Brain pericyte (primary cell): ENCODE measurements at places on chromosomes 11 and 22.

- no peak for DNase-seq
Measured at GRCh38 chr11:26761361-26761809, 39.5 kb upstream of the SLC5A12 start.

DNA sequence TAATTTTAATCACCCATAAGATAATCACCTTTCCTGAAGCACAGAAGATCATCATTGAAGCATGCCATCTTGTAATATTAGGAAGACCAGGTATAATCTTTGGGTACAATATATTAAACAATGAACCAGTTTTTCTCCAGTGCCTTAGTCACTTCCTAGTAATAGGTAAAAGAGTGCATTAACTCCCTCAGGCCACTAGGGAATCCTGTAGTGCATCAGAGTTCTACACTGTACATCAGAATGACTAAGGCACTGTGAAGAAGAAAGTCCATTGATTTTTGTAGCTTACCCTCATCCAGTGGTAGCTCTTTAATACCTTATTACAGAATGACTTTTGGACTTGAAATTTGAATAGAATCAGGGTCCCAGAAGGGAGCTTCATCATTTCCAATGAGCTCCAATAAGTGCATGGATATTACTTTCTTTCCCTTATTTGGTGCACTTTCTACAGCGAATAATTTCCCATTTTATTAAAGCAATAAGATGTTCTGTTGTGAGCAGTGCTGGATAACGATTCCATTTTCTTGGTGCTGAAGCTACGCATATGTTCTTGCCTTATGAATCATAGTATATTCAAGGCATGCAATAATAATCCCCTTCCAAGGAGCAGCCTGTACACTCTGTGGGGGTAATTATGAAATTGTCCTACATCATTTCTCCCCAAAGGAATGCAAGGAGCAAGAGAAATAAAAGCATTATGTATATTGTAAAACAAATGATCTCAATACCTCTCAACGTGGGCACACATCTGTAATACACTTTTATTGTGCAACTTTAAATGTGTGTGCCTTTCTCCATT, 4.7 kb downstream of the C11orf87 start:
- DNase-seq = no peak

GRCh38 chr11:22828373-22828772, 1.2 kb downstream of the SVIP start:
- no peak for DNase-seq

- peak; percentile 20 for DNase-seq
Measured at GRCh38 chr11:23112987-23113886, 253.0 kb upstream of the CCDC179 start.

- no peak for DNase-seq
Measured at GRCh38 chr11:35711173-35711910, 48.8 kb downstream of the TRIM44 start.

DNA sequence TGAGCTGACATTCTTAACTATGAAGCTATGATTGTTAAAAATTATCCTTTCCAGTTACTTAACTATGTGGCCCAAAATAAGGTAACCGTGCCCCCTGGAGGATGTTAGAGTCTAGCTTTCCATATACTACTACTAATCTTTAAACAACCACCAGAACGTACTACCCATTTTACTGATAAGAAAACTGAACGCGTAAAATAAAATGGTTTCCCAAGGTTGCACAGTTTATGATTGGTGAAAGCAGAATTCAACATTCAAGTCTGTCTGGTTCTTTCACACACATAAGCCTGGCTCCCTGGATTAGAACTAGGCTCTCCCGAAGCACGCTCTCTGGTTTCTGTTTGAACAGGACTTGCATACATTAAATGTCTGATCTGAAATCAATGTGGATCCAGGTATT, 437.8 kb upstream of the CCDC90B start:
- no peak for DNase-seq

DNA sequence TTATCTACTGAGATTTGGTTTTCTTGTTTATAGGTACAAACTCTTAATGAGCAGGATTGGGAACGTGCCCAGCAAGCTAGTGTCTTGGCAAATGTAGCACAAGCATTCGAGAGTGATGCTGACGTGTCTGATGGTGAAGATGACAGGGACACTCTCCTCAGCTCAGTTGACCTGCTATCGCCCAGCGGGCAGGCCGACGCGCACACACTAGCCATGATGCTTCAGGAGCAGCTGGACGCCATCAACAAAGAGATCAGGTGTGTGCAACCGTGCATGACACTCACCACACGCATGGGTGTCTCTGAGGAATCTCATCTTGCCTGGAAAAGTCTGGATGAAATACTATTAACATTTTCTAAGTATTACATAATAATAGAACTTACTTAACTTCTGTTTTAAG, 54.7 kb upstream of the CTTN start:
- no peak for DNase-seq

DNA sequence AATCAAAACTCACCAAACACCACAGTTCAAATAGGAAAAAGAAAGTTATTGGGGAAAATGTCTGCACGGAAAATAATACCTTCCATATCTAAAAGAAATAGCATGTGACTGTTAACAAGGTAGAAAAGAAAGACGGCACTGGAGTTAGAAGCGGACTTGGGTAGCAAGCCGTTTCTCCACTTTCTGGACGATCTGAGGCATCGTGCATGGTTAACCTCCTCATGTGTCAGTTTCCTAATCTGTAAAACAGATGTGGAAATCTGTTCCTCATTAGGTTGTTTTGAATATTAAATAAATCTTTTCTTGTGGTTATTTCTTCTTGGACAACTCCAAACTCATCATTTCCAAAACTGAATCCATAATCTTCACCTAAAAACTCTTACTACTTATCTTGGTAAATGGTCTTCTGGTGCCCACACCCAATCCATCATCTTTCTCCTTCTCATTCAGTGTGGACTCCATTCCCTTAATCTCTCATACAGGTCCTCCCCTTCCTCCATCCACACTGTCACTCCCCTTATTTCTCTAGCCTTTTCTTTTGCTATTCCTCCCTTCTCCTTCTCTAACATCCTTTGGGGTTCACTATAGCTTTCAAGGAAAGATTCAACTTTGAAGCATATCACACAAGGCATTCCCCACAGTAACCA, 53.5 kb downstream of the VSIG10L2 start:
- no peak for DNase-seq

GRCh38 chr11:73283276-73284000, 11.3 kb downstream of the P2RY6 start:
- no peak for DNase-seq

GRCh38 chr11:66907751-66908630, 50.2 kb downstream of the PC start:
- DNase-seq = no peak

DNA sequence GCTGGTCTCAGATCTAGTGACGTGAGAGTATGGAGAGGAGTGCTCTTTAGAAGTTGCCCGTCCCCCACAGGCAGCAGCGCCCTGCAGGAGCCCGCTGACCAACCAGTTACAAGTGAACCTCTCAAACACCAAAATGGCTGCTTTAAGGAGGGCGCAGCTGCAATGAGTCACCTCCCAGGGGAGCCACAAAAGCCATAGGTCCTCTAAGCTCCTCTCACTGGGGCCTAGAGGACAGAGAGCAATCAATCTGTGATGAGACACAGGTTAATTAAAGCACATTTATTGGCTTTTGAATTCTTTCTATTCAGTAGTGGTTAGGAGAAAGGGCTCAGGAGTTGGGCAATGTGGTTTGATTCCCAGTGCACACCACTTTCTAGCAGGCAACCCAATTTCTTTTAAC, 15.5 kb upstream of the RAPSN start:
- peak; percentile 42 for DNase-seq

DNA sequence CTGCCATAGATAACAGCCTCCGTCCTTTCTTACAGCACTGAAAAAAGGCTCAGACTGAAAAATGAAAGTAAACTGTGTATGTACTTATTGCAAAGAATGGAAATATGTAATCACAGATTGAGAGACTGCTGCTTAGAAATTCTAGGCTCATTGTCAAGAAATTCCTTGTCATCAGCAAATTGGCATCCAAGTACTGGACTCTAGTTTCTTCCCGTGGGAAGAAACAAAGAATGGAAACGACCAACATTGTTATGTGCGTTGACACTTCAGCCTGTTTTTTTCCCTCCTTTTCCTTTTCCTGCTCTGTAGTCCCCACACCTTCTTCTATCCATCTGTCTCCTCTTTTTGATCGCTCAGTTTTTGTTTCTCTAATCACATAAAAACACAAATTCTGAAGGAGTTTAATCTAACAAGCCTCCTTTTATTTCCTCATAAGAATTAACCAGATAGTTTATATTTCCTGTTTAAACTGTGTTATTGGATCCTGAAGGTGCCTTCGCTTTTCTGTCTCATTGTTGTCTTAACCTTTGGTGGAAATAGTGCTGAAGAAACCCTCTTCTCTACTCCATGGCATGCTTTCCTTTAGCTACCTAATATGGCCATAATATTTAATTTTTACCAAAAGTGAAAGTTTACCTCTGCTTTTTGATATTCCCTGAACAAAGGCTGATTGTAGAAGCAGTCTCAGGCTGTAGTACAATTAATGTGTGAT, 20.0 kb upstream of the CASP12 start:
- no peak for DNase-seq

GRCh38 chr11:47183031-47183856, 3.0 kb downstream of the PACSIN3 start:
- no peak for DNase-seq

DNA sequence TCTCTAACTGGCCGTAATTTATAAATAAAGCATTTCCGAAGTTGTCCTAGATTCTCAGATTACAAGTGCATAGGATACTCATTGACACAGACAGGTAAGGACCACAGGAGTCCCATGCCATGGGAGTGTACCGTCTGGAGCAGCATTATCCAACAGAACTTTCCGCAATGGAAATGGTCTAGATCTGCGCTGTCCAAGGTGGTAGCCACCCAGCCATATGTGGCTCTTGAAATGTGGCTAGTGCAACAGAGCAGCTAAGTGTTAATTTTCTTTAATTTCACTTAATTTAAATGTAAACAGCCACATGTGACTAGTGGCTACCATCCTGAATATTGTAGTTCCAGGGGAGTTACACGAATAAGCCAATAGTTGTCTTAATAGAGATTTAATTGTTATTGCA, 71.3 kb downstream of the GALNT18 start:
- no peak for DNase-seq

DNA sequence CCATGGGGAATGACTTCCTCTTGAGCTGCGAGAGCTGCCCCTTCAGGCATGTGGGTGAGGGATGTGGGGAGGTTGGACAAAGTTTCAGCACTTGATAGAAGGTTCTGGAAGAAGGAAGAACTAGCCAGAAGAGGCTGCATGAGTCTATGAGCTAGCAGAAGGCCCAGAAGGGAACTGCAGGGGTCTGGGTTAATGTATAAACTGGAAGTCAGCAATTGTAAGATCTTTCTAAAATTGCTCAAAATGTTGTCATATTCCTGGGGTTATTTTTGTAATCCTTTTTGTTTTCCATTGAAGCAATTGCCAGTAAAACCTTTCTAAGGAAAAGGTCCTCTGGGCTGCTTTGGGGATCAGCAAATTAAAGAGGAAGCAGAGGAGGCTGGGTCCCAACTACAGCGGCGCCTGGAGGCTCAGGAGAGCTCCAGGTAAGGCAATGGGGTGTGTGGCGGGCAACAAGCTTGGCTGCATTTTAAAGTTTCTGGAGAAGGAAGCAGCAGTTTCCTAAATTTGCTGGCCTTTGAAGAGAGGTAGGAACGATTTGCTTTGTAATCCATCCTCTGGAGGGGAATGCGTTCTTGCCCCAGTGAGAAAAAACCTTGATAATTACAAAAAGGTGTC, 29.2 kb downstream of the ADAMTS15 start:
- DNase-seq = peak; percentile 64

DNA sequence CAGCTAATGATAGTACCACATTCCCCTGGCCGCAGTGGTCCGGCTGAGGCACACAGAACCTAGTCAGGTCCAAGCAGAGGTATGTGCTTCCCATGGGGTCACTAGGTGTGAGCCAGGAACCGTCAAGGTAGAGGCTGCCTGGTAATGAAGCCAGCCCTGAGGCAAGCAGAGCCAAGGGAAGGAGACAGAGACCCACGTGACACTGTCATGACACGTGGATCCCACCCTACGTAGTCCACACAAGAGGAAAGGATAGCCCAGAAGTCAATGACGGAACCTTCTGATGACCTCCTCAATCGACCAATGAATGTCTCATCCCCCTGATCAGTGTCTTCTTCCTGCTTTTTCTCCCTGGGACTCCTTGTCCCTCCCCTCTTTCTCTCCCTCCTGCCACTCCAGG, 19.0 kb downstream of the A4GALT start:
- no peak for DNase-seq

GRCh38 chr22:50257041-50257440, 4.4 kb downstream of the MAPK12 start:
- DNase-seq = no peak

DNA sequence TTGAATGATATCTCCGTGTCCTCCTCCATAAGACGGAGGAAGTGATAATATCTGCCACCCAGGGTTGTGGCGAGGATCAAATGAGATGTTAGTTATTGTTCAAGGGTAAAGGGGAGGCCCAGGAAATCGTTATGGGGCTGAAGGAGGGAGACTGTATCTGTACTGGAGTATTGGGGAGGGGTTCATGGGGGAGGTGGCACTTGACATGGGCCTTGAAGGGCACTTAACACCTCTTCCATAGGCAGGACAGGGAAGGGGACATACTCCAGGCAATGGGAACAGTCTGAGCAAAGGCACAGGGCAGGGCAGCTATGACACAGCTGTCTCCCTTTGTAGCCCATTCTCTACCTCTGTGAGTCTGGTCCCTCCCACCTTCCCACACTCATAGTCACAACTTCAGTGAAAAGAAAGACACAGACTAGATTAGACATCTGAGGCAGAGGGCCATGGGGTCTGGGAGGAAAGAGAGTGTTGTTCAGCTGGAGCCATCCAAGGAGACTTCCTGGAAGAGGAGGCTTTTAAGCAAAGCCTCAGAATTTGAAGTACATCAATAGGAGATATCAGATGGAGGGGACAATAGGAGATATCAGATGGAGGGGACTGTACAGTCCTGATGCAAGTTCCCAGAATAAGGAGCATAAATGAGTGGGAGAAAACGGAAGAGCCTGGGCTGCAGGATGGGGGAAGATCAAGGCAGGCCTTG, 15.8 kb upstream of the DGKZ start:
- DNase-seq = no peak

GRCh38 chr11:102253020-102253715, 64.1 kb upstream of the BIRC3 start:
- no peak for DNase-seq

GRCh38 chr22:33882991-33883390, 37.3 kb downstream of the LARGE1 start:
- DNase-seq = no peak

DNA sequence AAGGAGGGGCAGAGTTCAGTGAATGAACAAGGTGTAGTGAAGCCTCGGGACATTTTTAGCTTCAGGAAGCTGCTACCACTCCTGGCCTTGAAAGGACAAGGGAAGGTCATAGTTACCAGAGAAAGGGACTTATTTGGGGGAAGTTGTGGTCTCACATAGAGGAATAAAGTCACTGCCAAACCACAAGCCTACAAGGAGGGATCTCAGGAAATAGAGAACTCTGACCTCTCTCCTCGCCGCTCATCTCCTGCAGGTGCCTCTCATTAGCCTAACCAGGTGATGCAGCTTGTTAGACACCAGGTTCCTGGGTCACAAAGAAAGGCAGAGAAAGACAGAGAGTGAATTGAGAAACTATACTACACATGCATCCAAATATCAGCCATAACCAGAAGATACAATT, 14.3 kb upstream of the TOLLIP start:
- no peak for DNase-seq

- no peak for DNase-seq
Measured at GRCh38 chr11:94590352-94591041, 23.3 kb downstream of the PIWIL4 start.
